ENCODE measurements at places on chromosomes 2 and 18.

DNA sequence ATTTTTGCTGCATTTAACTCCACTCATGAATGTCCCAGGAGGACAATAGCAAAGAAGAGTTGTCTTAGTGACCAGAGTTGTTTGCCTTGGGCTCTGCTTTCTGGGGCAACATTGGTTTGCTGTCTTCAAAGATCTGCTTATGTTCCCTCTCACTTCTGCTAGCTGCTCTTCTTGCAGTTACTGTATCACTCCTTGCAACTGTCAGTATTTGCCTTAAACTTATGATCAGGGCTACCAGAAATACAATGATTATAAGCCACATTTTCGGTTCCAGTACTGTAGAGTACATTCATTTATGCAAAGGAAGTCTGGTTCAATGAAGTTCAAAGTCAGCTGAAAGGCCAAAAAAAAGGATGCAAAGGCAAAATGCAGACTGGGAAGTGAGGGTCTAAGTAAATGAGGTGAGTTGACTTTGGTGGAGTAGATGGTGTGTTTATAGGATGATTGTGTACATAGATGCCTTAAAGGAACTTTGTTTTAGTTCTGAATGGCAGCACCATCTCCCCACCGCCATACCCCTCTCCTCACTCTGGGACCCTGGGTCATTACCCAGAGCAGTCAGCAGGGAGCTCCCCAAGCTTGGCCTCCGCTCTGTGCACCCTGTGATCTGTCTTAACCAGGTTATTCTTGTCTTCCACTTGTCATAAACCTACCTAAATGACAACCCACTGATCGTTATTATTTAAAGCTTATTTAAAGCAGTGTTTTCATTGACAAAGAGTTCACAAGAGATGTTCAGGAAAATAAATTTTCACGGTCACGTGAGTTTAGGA is 236.0 kb downstream of the DOK6 start:
- DNase-seq, result no peak

GRCh38 chr18:21604671-21605070 is 4.2 kb upstream of the ESCO1 start:
- no peak for DNase-seq

DNA sequence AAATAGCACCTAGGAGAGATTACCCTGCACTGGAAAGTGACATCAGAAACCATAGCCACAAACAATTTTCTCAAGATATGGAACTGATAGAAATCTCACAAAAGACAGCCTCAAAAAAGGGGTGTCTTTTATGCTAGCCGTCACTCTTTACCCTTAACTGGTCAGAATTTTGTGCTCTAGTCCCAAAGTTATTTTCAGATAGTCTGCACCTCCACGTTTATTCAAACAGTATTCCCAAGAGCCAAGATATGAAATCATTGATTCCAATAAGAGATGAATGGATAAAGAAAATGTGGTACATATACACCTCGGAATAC is 23.5 kb upstream of the PMAIP1 start:
- DNase-seq, result no peak

GRCh38 chr2:127622561-127623387 is 23.2 kb upstream of the GPR17 start:
- DNase-seq, result no peak

DNA sequence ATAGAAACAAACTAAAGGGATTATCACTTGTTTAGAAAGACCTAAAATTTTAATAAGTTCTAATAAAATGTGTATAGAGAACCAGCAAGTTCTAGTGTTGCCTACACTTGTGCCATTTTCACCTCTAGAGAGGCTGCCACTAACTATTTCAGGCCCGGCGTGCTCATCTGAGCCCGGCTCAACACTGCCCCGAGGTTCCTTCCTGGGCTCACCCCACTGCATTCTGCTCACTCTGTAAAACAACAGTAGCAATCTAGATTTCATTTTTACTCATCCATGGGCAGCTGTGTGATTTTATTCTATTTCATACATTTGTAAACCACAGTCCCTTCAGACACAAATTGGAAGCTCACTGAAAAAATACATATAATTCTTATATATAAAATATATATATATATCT is 253.2 kb downstream of the L3MBTL4 start:
- DNase-seq, result no peak

GRCh38 chr2:33437815-33438214 is 38.6 kb upstream of the RASGRP3 start:
- DNase-seq, result no peak

DNA sequence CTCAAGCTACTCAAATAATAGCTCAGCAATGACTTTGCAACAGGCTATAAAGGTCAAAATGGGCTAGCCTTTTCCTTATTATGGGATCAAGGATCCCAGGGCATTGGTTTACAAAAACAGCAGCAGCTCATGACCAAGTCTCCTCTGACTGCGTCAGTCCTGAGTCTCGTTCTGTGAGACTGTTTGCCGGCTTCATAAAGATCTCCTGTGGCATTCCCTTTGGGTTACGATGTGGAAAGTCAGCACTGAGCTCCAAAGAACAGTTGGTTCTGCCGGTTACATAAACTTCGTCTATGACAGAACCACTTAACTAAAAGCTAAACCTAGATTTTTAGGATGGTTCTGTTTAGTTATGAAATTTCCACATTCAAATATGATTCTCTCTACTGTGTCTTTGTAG is 674.9 kb downstream of the ZEB2 start:
- no peak for DNase-seq

- DNase-seq, result no peak
Measured at GRCh38 chr2:221535824-221536223, 36.3 kb downstream of the EPHA4 start.

DNA sequence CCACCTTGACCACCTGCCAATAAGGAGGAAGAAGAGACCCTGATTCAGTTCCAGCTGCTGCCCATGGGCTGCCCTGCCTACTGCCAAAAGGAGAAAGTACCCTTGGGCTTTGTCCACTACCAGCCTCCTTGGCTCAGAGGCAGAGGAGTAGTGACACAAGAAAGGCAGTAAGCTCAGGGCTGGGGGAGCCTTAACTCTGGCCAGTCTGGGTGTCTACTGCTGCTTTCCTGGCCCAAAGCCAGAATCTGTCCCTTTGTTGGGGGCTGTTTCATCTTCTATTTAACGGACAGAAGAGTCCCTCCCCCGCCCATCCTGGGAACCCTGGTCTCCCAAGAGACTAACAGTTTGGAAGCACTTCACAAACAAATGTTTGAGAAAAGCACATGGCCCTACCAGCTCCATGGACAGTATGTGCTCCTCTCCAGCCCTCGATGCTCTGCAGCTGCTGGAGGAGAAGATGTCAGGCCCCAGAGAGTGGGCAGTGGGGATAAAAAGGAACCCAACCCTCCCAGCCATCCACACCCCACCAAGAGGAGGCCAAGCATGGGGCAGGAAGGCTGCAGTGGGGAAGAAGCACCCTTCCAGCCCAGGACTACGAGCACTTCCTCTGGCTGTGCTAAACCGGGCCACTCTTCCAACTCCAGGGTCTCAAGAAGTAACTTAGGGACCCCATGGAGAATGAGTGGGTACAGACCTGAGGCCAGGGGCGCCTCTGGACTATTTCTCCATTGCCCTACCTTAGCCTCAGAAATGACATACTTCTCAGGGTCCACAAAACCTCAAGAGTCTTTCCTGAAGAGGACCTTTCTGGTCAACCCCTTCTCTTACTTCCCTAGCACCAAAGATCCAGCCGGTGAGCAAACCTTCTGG is 1.2 kb downstream of the ATG9A start:
- DNase-seq, result no peak

DNA sequence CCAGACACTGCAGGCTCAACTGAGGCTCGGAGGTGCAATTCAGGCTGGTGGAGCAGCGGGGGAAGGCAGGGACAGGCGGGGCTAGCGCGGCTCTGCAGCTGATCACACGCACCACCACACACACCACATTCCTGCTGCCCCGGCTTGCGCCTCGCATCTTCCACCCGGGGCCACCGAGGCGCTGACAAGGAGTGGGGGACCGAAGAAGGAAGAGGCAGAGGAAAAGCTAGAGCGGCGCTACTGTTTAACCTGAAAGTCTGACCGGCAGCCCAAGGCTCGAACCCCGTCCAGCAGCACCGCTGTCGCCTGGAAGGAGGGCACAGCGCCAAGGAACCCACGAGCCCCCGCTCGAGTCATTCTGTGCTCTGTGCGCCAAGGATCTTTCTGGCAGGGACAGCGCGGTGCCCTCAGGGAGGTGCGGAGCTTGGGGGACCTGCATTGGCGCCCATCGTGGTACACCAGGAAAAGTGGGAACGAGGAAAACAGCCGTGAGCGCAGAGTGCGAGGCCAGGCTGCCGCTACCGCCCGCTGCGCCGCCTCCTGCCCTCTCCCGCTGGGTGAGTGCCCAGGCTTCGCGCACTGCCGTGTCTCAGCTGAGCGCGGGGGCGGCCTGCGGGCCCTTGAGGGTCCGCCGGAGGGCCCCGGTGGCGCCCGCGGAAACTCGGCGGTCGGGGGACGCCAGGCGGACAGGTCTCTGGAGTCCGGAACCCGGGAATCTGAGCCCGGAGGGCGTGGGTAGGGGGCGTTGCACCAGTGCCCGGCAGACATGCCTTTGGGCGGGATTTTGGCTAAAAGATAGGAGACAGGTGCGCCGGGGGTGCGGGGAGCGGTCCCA is 860 bp upstream of the KCNJ3 start:
- DNase-seq, result no peak

DNA sequence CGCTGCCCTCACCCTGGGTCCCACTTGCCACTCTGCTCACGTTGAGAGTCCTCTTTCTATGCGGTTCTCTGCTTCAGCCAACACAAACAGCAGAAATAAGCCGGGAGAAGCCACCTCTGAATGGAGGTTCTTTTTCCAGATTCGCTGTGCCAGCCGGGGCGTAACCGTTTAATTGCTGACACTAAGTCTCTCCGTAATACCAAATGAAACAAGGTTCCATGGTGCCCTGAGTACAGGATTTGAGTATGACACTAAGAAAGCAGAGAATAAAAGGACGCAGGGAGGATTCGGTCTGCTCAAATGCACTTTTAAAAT is 37.6 kb downstream of the CTIF start:
- no peak for DNase-seq

DNA sequence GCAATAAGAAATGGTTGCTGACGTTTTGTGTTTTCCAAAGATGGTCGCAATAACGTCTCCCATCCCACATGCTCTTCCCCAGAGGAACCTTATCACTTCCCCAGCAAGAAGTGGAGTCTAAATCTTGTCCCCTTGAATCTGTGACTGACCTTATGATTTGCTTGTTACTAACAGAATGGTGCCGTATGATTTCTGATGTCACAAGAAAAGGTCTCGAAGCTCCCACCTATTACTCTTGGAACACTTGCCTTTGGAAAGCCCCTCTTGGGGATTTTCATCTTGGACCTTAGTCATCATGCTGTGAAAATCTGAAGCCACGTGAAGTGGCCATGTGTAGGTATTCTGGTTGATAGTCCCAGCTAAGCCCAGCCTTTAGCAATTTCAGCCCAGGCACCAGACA is 86.2 kb upstream of the GLS start:
- DNase-seq, result no peak

GRCh38 chr2:12192762-12193161 is 446.3 kb downstream of the LPIN1 start:
- no peak for DNase-seq

DNA sequence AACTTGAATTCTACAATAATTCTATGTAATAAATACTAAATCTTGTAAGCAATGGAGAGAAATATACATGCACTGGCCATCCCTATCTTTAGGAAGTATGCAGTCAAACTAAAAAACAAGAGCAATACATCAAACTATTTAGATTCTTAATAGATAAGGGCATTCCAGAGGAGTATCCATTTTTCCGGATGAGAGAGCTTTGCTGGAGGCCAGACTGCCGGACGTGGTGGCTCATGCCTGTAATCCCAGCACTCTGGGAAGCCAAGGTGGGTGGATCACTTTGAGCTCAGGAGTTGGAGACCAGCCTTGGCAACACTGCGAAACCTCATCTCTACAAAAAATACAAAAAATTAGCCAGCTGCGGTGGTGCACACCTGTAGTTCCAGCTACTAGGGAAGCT is 60.8 kb downstream of the KIF5C start:
- DNase-seq, result no peak

DNA sequence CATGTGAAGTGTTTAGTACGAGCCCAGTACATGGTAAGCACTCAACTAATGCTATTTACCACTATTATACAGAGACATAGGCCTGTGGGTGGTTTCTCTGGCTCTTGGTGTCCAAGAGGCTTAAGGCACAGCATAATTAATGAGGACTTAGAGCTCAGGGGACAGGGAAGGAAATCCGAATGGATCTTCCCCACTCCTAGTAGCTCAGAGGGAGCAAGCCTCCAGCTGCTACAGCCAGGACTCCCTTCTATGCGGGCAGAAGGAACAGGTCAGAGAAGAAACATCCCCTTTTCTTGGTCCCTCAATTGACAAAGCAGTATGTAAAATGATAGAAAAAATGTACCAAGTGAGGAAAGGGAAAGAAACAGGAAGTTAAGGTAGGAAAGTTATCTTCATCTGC is 261.3 kb upstream of the STON1 start:
- DNase-seq, result no peak

GRCh38 chr2:221655300-221655699 is 83.2 kb upstream of the EPHA4 start:
- no peak for DNase-seq

DNA sequence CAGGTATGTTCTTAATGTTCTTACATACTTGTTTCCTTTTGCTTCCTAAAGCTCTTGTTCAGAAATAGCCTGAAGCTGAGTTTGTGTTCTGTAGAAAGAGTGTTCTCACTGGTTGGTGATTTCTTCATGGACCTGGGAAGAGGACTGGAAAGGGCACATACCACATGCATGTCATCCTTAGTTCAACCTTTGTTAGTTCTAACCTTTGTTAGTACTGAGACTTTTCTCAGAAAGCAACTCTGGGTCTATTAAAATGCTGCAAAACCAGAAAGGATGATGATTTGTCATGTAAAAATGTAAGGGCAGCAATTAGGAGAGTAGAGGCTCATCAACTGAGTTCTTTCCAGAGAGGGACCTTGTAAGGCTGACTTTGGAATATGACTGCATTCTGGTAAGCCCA is 2.5 kb upstream of the FAP start:
- no peak for DNase-seq

DNA sequence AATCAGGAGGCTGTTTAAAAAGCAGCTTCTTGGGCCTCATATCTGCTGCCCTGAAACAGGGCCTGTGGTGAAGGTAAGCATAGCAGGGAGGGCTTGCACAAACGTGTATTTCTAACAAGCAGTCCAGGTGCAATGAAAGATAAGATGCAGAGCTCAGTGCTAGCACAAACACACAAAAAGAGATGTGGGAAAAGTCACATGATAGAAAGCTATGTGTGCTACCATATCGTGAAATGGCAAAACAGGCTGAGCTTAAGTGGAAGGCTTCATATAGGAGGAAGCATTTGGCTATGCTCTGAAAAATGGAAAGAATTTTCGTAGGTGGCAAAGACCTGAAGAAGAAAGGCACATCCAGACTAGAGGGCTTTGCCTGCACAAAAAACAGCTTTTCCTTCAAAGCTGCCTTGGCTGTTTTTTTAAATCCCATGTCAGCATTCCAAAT is 10.2 kb downstream of the RSAD2 start:
- DNase-seq, result no peak

GRCh38 chr2:64804651-64805050 is 150.9 kb upstream of the SERTAD2 start:
- DNase-seq, result no peak

DNA sequence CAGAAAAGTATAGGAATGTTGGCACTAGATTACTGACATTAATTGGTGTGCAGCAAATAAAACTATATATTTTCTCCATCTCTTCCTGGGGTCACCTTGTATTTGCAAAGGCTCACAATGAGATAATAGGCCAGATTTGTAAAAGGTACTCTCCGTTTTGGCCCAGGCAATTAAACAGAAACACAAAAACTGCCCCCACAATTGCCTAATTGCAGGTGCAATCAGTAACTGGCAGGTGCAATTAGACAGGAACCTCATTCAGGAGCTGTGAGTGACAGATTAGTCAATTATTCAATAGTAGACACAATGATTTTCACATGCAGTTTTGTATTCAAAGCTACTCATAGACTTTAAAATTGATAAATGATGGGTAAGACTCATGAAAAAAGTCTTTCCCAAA is 451.4 kb upstream of the ID2 start:
- no peak for DNase-seq

Data from stimulated activated CD8-positive, alpha-beta memory T cell treated with anti-CD3 and anti-CD28 coated beads, Interleukin-7, amount 100 ng/mL, for 1 hour (primary cell).